ENCODE measurements at places on chromosomes 12 and 14. TPM values are rescaled to one million over a fixed set of nuclear protein-coding genes. Genes with fewer than 3 reads are reported as not detected.

The LALBA gene
- not detected for total RNA-seq

The TCL1B gene
- total RNA-seq, result not detected

The SAV1 gene
- 30.5 TPM for total RNA-seq

The PPP1R36 gene
- total RNA-seq, result under 0.01 TPM

The PLEKHG3 gene
- total RNA-seq, result 3.2 TPM

The PCED1B gene
- total RNA-seq, result 1.9 TPM

The ZC2HC1C gene
- total RNA-seq, result 0.39 TPM

Data from epithelial cell of alveolus of lung (primary cell).